ENCODE measurements at places on chromosomes 1 and 21. TPM values are rescaled to one million over a fixed set of nuclear protein-coding genes. Genes with fewer than 3 reads are reported as not detected.

GRCh38 chr1:181122222-181122621, 33.7 kb downstream of the IER5 start:
- no peak for DNase-seq

OR6K6 gene
- total RNA-seq, result not detected

GRCh38 chr1:30044656-30045144, 678.7 kb downstream of the MATN1 start:
- no peak for DNase-seq

FCRLA gene
- 3.0 TPM for total RNA-seq

AADACL4 gene
- total RNA-seq, result 0.20 TPM

CDC42BPA gene
- 40.9 TPM for total RNA-seq

CFAP141 gene
- not detected for total RNA-seq

DNAJC11 gene
- 47.9 TPM for total RNA-seq

DNA sequence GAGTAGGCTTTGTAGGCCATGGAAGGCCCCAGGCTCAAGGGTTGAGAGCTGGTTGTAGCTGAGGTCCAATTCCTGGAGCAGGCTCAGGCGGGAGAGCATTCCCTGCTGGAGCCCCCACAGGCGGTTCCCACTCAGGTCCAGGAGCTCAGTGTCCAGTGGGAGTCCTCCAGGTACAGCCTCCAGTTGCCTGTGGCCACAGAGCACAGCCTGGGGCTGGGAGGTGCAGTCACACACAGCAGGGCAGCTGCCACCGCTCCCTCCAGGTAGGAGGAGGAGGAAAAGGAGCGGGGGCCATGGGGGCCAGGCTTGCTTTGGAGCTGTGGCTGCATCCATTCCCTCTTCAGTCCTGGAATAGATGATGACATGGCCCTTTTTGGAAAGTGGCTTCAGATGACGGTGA, 2.8 kb downstream of the LINGO4 start:
- no peak for DNase-seq

GRCh38 chr21:20737227-20737913, 260.8 kb upstream of the NCAM2 start:
- DNase-seq, result no peak

GRCh38 chr1:51504806-51505525, 14.1 kb downstream of the EPS15 start:
- no peak for DNase-seq

DNA sequence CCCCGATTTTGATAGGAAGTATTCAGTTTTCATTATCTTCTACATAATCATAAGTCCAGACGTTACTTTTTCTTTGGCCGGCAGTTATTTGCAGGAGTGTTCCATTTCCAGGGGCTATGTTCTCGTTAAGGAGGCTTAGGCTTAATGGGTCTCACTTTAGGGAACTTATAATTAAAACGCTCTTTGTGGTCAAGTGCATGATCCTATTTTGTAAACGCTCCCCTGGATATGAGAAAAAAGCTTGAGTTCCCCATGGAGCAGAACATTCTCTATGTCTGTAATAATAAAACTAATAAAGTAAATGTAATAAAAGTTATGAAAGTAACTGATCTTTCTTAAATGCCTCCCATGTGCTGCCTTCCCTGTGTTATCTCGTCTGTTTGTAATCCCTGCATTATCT, 48.7 kb upstream of the GPR153 start:
- DNase-seq, result no peak

DNA sequence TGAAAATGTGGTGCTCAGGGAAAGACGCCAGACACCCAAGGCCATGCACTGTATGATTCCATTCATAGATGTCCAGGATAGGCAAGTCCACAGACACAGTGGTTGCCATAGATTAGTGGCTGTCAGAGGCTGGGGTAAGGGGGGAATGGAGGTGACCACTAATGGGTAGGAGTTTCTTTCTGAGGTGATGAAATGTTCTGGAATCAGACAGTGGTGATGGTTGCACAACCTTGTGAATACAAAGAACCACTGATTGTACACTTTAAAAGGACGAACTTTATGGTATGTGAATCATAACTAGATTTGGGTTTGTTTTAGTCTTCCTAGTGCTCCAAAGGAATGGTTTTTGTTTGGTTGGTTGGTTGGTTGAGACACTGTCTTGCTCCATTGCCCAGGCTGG, 51.7 kb downstream of the PRAMEF20 start:
- no peak for DNase-seq

- no peak for DNase-seq
These were observed 46.8 kb upstream of the DIPK1A start for GRCh38 chr1:93007941-93008577.

DNA sequence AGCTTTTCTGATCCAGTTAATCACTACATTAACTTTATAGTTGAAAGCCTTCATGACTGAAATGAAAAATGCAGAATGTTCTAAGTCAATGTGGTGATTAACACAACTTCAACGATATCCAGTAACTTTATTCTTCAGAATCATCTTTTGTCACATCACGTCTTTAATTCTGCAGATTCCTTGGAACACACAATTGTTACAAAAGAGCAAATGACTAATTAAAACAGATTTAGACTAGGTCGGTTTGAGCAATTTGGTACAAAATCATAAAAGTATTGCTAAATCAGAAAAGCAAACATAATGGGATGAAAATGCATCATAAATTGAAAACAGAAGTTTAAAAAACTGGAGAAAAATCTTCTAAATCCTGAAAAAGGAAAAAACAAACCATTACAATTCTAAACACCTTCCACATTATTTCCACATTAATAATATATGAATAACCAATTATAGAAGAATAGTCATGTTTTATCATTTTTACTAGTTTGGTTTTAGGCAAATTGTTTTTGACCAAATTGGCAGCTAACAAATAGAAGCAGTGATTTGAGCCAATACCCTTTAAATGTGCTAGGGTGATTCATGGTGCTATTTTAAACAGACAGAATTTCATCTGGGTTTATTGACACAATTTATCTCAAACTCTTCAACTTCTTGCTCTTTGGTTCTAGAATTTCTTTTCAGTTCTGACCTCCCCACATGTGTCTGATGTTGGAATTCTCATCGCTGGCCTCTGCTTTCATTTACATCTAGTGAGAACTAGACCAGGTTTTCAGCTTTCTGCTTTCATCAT, 468.1 kb upstream of the PTBP2 start:
- no peak for DNase-seq

DNA sequence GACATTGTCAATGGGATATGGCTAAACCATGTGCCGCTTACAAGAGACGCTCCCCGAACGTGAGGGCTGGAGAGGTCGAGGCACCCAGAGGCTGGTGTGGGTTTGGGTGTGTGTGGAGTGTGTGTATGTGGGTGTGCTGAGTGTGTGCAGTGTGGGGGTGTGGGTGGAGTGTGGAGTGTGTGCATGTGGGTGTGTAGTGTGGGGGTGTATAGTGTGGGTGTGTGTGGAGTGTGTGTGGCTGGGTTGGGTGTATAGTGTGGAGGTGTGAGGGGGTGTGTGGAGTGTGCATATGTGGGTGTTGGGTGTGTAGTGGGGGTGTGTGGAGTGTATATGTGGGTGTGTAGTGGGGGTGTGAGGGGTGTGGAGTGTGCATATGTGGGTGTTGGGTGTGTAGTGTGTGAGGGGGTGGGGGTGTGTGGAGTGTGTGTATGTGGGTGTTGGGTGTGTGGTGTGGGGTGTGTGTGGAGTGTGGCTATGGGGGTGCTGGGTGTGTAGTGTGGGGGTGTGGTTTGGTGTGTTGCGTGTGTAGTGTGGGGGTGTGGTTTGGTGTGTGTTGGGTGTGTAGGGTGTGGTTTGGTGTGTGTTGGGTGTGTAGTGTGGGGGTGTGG, 42.2 kb downstream of the SLC19A1 start:
- DNase-seq, result no peak
